ENCODE measurements at places on chromosomes 16 and 17.

- peak; percentile 32 for DNase-seq
These were observed 103.0 kb downstream of the SNX29 start for GRCh38 chr16:12079412-12079965.

DNA sequence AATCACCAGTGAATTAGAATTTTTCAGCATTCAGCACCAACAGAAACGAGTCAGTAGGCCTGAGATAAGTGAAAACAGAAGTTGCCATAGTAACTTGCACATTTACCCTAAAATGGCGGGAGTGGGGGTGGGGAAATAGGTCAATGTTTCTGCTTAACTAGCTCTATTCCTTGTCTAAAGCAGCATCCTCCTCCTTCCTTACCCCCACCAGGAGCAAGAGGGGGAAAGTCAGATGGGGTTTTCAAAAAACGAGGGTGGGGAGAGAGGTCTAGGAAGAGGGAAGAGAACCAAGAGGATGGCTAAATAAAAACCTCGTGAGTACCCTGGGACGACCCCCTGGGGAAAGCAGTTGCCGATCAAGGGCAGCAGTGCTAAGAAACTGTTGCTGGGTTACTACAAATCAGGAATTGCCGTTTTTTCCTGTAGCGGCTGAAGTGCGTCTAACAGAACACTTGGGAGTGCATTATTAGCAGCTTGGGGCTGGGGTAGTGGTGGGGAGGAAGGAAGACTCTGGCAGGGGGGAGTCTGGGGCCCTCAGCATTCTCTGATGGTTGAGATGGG lies 34.4 kb upstream of the MNT start:
- DNase-seq = no peak

DNA sequence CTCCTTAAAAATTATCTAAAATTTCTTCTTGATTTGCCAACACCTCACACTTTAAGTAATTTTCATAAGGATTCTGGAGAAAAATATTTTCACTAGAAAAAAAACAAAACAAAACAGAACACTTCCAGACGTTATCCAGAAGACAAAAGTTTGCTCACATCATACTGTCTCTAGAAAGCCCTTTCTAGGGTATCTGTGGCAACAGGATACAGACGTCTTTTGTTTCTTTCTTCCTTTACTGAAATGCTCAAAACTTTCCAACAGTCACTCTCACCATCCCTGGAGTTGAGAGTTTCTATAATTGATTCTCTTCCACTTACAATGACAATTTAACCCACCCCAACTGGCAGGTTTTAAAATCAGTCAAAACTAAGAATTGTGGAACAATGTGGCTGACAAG lies 2.6 kb downstream of the ZC3H7A start:
- DNase-seq = no peak

GRCh38 chr17:8954339-8954738 lies 11.2 kb downstream of the PIK3R5 start:
- DNase-seq = peak; percentile 71

DNA sequence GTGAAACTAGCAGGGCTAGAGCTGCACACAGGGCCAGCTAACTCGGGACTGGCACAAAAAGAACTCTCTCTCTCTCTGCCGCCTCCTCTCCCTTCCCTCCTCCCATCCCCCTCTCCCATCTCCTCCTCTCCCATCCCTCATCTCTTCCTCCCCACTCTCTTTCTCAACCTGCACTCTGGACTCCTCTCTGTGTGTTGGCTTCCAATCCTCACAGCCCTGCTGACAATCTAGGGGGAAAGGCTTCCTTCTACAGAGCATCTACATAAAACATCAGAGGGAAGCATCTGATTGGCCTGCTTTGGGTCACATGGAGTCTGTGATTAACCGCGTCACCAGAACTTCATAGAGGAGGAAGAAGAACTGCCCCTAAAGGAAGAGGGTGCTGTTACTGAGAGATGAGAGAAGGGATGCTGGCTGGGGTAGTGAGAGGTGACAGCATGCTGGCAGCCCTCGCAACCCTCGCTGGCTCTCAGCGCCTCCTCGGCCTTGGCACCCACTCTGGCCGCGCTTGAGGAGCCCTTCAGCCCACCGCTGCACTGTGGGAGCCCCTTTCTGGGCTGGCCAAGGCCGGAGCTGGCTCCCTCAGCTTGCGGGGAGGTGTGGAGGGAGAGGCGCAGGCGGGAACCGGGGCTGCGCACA lies 12.8 kb upstream of the ZFP90 start:
- DNase-seq = no peak

GRCh38 chr16:66227766-66228530 lies 138.5 kb upstream of the CDH5 start:
- DNase-seq = no peak

GRCh38 chr16:65178151-65178550 lies 56.3 kb upstream of the CDH11 start:
- no peak for DNase-seq

DNA sequence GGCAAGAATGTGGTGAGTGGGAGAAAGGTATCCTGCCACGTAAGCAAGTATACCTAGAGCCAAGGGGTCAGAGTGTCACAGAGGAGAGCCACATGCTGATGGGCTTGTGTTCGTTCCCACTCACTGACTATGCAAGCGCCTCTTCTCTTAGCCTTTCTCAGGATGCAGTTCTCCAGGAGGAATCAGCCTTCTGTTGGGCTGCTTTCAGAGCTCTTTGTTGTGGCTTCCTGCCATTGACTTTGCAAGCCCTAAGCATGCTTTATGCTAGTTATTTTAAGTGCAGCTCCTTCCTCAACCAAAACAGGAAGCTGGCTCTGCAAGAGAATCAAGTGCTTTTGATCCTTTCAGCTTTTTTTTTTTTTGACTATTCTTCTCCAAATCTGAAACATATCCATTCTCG lies 66.6 kb downstream of the SIAH1 start:
- no peak for DNase-seq

GRCh38 chr16:427250-427649 lies 1.8 kb downstream of the RAB11FIP3 start:
- no peak for DNase-seq

GRCh38 chr17:413706-414380 lies 61.2 kb upstream of the RPH3AL start:
- peak; percentile 61 for DNase-seq

GRCh38 chr16:23788685-23789084 lies 33.9 kb downstream of the CHP2 start:
- no peak for DNase-seq

DNA sequence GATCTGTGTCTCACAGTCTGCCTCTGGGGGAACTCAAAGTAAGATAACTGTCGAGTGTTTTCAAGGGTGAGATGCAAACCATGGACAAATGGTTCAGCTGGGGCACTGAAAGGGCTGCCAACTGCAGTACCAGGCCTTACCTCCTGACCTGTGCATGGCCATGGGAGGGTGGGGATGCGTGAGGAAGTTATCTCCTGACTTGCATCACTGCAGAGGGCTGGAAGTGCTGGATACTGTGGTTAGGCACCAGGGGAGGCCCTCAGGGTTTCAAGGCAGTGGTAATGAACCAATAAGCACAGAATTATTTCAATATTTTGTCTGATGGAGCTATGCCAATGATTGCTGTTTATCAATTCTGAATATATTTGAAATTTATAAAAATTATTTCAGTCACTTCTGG lies 159.2 kb downstream of the CYLD start:
- DNase-seq = no peak

DNA sequence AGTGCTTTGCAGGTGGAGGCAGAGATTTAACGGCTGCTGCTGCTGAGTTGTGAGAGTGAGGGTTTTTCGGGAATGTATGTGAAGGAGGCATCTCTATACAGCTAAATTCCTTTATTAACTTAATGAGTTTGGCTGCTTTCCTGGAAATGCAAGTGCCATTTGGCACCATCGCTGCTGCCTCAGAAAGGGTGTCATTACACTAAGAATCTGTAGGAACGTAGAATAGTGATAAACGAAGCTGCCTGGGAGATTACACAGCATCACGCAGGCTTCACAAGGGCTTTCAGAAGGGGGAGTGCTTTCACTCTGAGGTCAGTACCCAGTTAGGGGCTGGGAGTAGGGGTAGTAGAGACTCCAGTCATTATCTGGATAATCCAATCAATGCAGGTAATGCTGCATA lies 14.1 kb upstream of the NLRP1 start:
- DNase-seq = no peak

DNA sequence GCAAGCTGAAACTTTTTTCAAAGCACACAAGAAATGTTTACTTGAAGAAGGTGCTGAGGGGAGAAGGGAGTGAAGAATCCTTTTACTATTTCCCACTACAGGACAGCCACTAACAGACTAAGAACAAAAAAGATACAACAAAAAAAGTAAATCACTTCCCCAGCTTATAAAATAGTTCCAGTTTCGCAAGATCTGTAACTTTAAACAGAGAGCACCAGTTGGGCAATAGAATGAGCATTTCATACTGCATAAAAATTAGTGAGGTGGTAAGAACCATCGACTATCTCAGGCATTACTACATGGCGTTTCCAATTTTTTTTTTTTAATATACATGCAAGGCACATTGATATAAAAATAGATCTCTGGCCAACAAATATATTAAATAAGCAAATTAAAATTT lies 11.1 kb downstream of the CRYBA1 start:
- DNase-seq = no peak

GRCh38 chr16:73262931-73263330 lies 215.0 kb upstream of the ZFHX3 start:
- no peak for DNase-seq
